ENCODE measurements at places on chromosomes 1 and 21. TPM values are rescaled to one million over a fixed set of nuclear protein-coding genes. Genes with fewer than 3 reads are reported as not detected.

Gene CITED4
- 2.7 TPM for polyA plus RNA-seq

Gene S100A14
- 16.9 TPM for polyA plus RNA-seq

Gene SMCP
- polyA plus RNA-seq, result not detected

Gene CAMK1G
- 5.1 TPM for polyA plus RNA-seq

DNA sequence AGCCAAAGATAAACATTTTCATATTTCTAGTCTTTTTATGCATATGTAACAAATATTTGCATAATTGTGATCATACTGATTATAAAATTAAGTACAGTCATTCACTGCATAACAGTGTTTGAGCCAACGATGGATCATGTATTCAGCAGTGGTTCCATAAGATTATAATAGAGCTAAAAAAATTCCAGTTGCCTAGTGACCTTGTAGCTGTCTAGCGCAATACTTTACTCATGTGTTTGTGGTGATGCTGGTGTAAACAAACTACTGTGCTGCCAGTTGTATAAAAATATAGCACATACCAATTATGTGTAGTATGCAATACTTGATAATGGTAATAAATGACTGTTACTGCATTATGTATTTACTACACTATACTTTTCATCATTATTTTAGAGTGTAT lies 2.1 kb upstream of the S100A10 start:
- DNase-seq, result no peak

- no peak for DNase-seq
Observed at GRCh38 chr21:36424592-36424991, 39.4 kb downstream of the CHAF1B start.

DNA sequence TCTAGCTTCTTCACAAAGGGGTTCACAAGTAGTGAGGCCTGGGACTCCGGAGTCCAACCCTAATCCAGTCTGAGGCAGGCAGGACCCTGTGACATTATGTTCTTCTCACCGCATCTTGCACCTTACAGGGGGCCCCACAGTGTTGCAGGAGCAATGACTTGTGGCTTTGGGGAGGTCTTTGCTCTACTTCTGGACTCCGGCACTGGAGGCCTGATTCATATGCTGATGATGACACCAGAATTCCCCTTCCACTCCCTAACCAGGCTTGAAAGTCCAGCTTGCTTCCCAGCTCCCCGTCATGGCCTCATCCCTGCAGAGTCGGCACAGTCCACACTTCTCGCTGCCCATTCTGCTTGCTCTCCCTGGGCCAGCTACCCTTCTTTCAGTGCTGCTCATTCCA lies 96.3 kb upstream of the SLC44A3 start:
- no peak for DNase-seq

- no peak for DNase-seq
Observed at GRCh38 chr1:94514095-94514727, 27.3 kb downstream of the F3 start.

- no peak for DNase-seq
Observed at GRCh38 chr1:193211539-193211938, 25.1 kb upstream of the B3GALT2 start.

Data from renal cortex interstitium (tissue), 15 donors.